Naive thymus-derived CD8-positive, alpha-beta T cell (primary cell): ENCODE measurements at places on chromosomes 11 and 22.

- no peak for DNase-seq
Measured at GRCh38 chr11:81005595-81005994, 1564.8 kb upstream of the TENM4 start.

DNA sequence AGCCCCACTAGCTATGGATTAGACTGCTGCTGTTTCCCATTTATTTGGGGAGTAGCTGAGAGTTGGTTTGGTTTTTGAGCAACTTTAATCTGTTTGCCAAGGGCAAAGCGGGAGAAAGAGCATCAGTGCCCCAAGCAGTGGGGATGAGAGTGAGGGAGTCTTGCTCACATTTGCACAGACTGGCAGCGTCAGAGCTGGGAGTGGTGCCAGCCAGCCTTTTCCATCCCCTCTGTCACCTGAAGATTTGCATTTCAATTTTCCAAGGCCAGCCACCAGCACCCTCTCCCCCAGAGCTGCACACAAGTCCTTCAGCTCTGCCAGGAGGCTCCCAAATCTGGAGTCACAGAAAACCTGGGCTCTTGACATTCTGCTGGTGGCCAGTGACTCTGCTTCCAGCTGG lies 21.0 kb upstream of the UVRAG start:
- DNase-seq, result no peak

DNA sequence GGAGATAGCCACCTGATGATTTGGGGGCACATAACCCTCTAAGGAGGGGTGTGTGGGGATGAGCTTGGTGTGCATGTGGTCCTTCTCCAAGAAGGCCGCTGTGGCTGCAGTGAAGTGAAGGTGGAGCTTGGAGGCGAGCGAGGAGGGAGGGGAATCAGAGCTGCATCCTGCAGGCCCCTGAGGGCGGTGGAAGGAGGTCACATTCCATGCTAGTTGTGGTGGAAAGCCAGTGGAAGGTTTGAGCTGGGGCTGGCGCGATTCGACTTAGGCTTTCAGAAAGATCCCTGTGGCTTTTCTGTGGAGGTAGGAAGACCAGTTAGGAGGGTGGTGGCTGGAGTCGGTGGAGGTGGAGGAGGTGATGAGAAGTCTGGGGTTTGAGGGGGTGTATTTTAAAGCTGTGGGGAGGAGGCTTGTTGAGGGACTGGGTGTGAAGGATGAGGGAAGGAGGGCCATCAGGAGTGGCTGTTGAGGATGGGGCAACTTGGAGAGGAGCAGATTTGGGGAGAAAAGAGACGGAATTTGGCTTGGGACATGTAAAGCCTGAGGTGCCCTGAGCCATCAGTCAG lies 62.0 kb downstream of the TBC1D22A start:
- DNase-seq, result no peak

DNA sequence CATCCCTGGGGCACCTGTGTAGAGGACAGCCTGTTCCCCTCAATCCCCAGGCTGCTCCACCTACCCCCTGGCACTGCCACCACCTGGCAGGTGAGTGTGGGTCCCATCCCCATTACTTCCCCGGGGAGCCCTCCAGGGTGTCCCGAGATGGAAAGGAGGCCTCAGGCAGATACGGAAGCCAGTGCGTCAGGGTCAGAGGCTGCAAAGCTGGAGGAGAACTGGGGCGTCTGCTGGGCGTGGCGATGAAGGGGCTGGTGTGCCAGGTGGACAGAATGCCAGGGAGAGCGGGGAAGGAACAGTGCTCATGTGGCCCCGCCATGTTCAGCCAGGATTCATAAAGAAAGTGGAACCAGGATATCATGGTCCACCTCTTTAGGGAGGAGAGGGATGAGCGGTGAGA lies 7.8 kb downstream of the YPEL1 start:
- DNase-seq, result no peak

GRCh38 chr11:34929794-34930763 lies 13.7 kb downstream of the PDHX start:
- DNase-seq, result no peak

DNA sequence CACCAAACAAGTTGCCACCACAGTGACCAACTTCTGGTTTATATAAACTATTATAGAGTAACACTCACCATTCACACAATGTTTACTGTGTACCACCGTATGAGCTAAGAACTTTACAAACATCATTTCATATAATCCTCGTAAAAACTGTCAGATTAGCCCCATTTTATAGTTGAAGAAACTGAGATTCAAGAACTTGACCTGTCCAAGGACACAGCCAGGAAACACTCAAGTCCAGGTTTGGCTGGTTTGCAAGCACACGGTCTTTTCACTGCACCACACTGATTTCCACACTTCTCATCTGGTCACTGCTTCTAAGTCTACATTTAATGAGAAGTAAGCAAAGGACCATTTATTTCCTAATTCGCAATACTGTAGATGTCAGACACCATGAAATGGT lies 3.7 kb downstream of the MORC2 start:
- DNase-seq, result no peak

- peak; percentile 69 for DNase-seq
Measured at GRCh38 chr11:6473451-6474412, at the start of gene TRIM3. TSS of gene TRIM3 (minus strand) at chr11:6473941. CDS start at chr11:6465695, 8,246 bp downstream.

DNA sequence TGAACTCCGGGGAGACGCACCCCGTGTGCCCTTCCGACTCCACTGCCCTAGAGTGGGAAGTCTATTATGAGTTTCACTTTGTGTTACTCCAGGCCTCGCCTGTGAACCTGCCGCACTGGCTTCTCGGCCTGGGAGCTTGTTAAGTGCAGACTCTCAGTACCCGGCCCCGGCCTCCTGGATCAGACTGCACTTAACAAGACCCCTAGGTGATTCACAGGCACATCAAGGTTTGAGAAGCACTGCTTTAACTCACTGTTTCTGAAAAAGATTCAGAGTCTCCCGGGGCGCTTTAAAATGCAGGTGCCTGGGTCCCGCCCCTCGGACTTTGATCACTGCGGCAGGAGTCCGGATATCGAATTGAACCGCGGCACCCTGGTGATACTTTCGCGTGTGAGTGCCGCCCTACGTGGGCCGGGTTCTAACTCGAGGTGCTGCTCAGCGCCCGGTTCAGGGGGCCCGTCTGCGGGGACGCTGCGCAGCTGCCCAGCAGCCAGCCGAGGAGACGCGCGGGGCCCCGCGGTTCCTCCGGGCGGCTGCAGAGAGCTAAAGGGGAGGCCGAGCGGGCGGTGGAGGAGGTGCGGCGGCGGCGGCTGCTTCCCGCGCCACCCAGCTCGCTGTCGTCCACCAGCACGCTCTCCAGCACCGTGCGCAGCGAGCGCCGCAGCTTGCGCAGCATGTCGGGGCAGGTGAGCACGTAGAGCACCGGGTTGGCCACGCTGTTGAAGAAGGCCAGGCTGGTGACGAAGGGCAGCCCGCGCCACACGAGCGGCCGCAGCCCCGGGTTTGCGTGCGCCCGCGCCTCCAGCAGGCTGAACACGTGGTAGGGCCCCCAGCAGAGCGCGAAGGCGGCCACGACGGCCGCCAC lies 3.4 kb downstream of the PTGDR2 start:
- no peak for DNase-seq

GRCh38 chr11:125123947-125124617 lies 12.7 kb upstream of the TMEM218 start:
- DNase-seq, result no peak

DNA sequence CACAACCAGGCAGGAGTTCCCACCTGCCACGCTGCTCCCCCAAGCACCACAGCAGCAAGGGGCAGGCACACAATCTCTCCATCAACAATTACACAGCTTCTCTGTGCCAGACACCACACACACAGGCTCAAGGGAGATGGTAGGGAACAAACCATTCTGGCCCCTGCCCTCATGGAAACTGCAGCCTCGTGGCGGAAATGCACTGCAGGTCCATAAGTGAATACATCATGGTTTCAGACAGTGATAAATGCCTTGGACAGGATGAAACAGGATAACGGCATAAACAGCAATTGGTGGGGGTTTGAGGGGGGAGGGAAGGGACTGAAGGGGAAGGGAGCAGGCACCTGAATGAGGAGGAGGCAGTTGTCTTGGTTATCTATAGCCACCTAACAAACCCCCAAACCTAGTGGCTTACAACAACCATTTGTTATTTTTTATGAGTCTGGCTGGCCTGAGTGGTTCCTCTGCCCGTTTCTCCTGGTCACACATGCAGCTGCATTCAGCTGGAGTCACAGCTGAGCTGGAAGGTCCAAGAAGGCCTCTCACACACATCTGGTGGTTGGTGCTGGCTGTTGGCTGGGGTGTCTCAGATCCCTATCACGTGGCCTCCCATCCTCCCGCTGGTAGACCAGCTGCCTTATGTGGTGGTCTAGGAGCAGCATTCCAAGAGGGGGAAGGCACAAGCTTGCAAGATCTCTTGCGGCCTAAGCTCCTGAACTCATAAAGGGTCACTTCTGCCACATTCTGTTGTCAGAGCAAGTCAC lies 15.0 kb upstream of the YWHAH start:
- DNase-seq, result no peak

DNA sequence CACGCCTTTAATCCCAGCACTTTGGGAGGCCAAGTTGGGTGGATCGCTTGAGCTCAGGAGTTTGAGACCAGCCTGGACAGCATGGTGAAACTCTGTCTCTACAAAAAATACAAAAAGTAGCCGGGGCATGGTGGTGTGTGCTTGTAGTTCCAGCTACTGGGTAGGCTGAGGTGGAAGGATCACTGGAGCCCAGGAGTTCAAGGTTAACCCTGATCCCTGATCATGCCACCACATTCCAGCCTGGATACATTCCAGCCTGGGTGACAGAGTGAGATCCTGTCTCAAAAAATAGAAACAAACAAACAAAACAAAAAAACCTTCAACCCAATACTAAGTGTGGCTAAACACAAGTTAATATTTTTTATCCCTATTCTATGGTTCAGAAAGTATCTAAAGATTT lies 66.4 kb upstream of the CLNS1A start:
- DNase-seq, result no peak

DNA sequence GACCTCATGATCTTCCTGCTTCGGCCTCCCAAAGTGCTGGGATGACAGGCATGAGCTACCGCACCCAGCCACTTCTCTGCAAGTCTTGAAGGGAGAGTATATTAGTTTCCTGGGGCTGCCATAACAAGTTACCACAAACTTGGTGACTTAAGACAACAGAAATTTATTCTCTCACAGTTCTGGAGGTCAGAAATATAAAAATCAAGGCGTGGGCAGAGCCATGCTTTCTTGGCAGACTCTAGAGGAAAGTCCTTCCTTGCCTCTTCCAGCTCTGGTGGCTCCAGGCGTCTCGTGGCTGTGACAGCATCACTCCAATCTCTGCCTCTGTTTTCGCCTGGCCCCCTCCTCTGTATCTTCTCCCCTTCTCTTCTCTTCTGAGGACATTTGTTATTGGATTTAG lies 110.2 kb upstream of the NAV2 start:
- DNase-seq, result no peak

- no peak for DNase-seq
Measured at GRCh38 chr11:97814325-97814959, 1206.3 kb upstream of the CNTN5 start.

DNA sequence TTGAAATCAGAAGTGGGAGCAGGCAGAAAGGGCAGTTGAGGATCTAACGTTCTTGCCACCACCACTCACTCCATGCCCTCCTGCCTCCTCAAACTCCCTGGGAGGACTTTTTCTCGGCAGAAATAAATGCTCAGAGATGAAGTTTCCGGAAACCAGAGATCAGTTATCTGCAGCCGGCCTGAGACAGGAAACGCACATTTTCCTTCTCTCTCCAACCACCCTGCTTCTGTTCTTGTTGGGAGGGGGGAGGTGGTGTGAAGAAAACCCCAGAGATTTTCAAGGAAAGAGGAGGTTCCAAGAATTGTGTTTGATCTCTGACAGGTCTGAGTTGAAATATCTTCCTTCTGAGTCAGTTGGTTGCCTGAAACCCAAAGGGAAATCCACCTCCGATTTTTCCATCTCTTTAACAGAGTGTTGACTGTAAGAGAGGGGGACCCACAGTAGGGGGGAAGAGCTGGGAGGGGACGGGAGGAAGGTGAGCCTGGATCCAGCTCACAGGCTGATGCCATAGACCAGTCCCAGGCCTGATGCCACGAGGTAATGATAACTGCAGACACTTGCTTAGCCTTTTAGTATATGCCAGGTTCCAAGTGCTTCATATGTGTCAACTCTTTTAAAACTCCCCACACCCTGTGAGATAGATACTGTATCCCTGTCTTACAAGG lies 100.8 kb downstream of the TRAF6 start:
- DNase-seq, result no peak

- no peak for DNase-seq
Measured at GRCh38 chr11:33696931-33697638, 3.5 kb downstream of the C11orf91 start.

GRCh38 chr11:115391598-115391997 lies 112.6 kb downstream of the CADM1 start:
- no peak for DNase-seq

- no peak for DNase-seq
Measured at GRCh38 chr11:68351450-68352275, 39.3 kb downstream of the LRP5 start.

GRCh38 chr22:46366327-46366731 lies 30.8 kb downstream of the TRMU start:
- no peak for DNase-seq

DNA sequence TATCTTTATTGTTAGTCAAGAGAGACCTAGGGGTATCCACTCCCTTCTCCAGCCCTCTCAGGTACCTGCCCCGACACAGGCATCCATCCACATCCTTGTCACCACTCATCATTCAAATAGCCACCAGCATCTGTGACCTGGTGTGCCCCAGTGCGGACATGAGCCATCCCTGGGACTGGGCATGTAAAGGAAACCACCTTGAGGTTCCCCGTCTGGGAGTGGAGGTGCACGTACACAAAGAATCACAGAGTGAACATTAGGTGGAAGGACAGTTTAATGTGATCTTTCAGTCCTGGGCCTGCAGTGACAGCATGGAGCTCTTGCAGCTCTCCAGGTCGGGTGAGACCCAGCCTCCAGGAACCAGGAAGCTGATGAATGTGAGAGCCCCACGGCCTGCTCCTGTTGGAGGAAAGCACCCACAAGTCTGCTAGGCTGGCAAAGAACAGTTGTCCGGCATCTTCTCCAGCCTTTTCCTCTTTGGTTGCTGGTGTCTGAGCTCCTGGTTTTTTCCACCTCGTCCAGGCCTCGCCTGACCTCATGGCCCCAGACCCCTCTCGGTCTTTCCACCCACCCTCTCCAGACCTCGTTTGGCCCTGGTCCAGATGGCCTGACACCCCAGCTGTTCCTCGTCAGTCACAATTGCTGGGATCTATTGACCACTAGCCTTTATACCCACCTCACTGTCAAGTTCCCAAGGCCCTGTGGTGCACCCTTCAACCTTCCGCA lies 16.5 kb downstream of the PSMD13 start:
- DNase-seq, result no peak

DNA sequence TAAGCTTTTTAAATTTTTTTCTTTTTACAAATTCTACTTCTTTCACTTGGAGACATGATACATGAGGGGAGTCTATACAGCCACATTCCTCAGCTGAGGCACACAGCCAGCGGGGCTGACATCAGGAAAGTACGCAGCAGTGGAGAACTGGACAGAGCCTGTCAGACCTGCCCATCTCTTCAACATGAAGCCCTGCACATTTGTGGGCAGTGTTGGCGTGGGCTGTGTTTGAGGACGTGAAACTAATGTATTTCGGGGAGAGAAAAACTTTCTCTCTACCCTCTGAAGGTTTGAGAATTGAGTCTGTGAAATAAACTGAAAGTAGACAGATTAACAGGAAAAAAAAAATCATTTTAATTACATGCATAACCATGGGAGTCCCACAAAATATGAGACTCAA lies 84.8 kb upstream of the HTATIP2 start:
- DNase-seq, result no peak
